ENCODE measurements at places on chromosomes 3 and 15. TPM values are rescaled to one million over a fixed set of nuclear protein-coding genes. Genes with fewer than 3 reads are reported as not detected.
A peak's percentile ranks its signal among the peaks of the same experiment; 100 is the strongest.

The LDHAL6B gene
- 119 TPM for polyA plus RNA-seq

The PLA2G4E gene
- 0.67 TPM for polyA plus RNA-seq

The CCNB2 gene
- 179 TPM for polyA plus RNA-seq

The PLAAT1 gene
- polyA plus RNA-seq, result 119 TPM

The MGLL gene
- polyA plus RNA-seq, result 26.0 TPM

The MST1 gene
- 73.4 TPM for polyA plus RNA-seq

The SLC25A20 gene
- 19.6 TPM for polyA plus RNA-seq

The SPINK8 gene
- not detected for polyA plus RNA-seq

The WDR93 gene
- 31.9 TPM for polyA plus RNA-seq

The CHRFAM7A gene
- polyA plus RNA-seq, result 9.3 TPM

The SAXO2 gene
- polyA plus RNA-seq, result 35.2 TPM

The TRIM69 gene
- 120 TPM for polyA plus RNA-seq

The CD276 gene
- 50.3 TPM for polyA plus RNA-seq

The GOLGA8Q gene
- 10.4 TPM for polyA plus RNA-seq

The ISLR2 gene
- polyA plus RNA-seq, result 26.1 TPM

The CCR3 gene
- not detected for polyA plus RNA-seq

DNA sequence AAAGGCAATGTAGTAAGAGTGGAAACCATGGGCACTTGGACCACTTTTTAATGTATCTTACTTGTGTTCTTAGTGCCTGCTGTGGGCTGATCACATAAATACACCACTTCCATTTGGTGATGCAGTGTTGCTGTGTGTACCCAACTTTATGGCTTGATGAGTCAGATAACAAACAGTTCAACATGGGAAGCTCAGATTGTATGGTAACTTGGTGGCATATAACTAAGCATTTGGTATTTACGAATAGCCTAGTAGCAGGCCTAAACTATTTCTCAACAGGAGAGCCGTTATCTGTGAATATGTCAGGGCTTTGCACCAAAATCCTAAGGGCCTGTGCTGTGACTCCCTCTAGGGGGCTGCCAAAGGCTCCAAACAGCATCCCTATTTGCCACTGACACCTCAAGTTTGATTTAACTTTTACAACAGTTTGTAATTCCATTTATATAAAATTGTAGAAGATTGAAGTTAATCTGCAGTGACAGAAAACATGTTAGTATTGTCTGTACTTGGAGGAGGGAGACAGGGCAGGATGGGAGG, 640.4 kb upstream of the CADM2 start:
- no peak for DNase-seq

DNA sequence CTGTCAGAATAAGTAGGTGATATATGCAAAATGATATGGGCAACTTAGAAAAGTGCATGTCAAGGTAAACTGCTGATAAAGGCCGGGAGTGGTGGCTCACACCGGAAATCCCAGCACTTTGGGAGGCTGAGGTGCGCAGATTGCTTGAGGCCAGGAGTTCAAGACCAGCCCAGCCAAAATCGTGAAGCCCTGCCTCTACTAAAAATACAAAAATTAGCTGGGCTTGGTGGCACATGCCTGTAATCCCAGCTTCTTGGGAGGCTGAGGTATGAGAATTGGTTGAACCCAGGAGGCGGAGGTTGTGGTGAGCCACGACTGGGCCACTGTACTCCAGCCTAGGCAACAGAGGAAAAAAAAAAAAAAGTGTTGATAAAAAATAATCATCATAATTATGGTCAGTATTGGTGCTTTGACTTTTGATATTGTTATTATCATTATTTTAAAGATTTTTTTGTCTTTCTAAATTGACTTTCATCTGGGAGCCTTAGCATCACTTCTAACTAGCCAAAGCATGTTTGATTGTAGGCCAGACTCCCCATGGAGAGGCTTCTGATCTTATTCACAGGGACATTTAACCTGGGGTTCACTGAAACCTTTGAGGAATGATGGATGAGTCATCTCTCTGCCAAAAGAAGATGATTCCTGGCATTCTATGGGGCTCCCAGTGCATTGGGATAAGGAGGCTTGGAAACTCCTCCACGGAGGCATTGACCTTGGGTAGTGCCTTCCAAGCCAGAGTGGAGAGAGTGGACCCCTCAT, 5.6 kb downstream of the ZBTB38 start:
- DNase-seq, result no peak

DNA sequence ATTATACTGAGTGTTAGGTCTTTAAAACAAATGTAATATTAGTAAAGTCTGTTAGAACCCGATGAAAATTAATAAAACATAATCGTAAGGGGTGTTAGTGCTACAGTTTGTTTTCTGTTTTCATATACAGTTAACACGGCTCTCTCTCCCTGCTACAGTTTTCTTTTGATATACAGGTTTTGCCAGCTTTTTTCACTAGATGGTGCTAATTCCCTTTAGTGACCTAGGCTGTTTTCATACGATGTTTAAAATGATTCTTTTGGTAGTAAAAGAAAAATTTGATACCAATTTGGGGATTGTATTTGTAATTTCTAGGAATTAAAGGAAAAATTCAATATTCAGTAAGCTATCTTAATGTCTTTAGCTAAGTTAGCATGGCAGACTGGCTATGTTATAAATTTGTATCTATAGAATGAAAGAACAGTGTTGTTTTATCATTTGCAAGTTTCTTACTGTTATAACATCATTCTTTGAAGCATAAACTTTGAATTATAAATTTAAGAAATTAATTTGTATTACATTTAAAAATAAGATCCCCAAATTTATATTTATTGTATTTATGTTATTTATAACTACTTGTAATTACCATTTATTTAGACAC, 11.5 kb downstream of the APH1B start:
- DNase-seq, result no peak

- no peak for DNase-seq
These were observed 189.7 kb upstream of the CBLB start for GRCh38 chr3:106058475-106058874.

DNA sequence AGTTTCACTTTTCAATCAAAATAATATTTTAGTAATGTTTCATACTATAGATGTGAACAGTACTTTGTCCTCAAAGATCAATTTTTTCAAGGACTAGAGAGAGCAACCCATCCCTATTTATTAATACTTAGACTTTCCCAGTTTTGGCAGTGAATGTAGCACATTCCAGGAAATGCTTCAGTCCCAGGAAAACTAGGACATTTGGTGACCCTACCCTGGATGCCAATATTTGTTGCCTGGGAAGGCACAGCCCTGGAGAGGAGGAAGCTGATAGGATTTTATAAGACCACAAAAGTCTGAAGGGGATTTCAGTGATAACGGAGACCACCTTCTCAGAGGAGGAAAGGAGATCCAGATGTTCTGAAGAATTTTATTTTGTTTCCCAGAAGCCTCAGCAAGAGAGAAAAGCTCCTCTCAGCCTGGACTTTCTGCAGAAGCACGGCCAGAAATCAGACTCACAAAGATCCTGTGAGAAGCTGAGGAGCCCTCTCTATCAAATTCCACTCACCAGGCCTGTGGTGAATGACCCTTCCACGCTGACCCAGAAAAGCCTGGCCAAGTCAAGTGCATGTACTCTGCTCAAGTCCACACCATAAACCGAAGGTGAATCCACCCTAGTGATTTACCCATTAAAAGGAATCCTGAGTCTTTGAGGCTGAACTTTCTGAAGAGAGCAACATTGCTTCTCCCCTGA, 87.7 kb upstream of the ABHD17C start:
- peak; percentile 27 for DNase-seq

- DNase-seq, result no peak
These were observed 25.1 kb downstream of the ACAA1 start for GRCh38 chr3:38111696-38112377.

GRCh38 chr3:184651904-184652303, 60.0 kb downstream of the MAGEF1 start:
- DNase-seq, result no peak

DNA sequence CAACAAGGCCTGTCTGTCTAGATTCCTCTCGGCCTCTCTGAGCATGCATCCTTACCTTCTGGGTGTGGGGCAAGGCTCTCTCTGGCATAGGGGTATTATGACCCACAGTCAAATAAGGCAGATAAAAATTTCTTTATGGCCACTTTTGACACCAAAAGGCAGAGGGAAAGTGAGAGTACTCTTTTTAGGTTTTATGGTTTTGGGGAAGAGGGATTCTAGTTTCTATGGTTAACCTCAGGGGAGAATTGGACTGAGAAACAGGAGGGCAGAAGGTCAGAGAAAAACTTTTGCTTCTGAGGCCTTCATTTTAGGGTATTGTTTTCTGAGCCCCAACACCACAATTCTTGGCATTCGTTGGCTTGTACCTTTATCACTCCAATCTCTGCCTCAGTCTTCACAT, 70.0 kb upstream of the CCDC54 start:
- DNase-seq, result no peak

- no peak for DNase-seq
These were observed 389.5 kb upstream of the WNT5A start for GRCh38 chr3:55876560-55876959.

GRCh38 chr3:45067941-45068340, 41.8 kb downstream of the CLEC3B start:
- DNase-seq, result no peak

GRCh38 chr3:73499787-73500186, 125.0 kb downstream of the PDZRN3 start:
- DNase-seq, result no peak

DNA sequence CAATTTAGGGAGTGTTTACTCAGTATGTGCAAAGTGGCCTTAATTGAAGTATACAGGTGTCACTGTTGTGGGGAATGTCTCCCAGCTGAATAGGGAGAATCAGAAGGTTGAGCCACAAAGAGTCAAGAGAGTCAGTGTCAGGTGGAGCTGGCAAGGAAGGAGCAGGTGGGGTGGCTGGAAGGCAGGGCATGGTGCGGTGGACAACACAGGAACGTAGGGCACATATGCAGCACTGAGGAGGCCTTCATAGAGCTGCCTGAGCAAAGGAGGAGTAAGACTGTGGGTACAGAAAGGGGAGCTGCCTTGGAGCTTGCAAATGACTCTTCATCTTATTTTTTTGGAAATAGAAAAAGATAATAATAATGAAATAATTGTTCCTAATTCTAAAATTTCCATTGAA, 20.0 kb downstream of the ARHGEF3 start:
- DNase-seq, result no peak

GRCh38 chr15:92074646-92075045, 221.1 kb downstream of the SLCO3A1 start:
- DNase-seq, result no peak

GRCh38 chr3:48413086-48413485, 16.8 kb downstream of the PLXNB1 start:
- DNase-seq, result no peak

- no peak for DNase-seq
These were observed 115.4 kb upstream of the PRICKLE2 start for GRCh38 chr3:64340641-64341101.

DNA sequence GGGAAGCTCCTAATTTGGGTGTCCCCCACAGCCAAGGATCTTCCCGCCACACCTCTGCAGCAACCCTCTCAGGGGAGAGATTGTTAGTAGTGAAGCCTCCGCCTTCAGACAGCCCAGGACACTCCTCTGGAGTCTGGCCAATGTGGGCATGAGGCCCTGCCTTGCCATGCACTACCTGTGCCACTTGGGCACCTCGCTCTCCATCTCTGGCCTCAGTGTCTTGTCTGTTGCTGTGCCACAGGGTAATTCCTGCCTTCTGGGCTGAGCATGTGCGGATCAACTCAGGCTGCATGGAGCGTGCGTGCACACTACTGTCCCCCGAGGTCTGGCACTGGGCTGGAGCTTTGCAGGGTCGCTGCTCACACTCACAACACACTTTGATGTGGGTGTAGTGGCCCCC, 7.9 kb upstream of the MESP1 start:
- no peak for DNase-seq

GRCh38 chr15:38671675-38672254, 107.2 kb upstream of the RASGRP1 start:
- DNase-seq, result no peak

DNA sequence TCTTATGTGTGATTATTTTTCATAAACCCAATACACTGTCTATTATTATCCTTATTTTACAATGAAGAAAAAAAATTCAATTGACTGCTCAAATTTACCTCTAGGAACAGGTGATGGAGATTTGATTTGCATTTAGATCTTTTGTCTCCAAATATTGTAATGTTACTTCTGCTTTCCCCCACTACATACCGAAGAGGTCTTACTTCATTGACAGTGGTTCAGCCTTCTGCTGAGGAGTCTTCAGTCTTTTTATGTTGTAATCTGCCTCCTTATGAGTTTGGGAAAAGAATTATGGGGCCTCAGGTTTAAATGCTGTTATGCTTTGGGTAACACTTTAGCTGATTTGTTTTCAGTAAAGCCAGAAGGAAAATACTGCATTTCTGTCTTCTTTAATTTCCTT, 199.5 kb downstream of the LPP start:
- DNase-seq, result no peak

DNA sequence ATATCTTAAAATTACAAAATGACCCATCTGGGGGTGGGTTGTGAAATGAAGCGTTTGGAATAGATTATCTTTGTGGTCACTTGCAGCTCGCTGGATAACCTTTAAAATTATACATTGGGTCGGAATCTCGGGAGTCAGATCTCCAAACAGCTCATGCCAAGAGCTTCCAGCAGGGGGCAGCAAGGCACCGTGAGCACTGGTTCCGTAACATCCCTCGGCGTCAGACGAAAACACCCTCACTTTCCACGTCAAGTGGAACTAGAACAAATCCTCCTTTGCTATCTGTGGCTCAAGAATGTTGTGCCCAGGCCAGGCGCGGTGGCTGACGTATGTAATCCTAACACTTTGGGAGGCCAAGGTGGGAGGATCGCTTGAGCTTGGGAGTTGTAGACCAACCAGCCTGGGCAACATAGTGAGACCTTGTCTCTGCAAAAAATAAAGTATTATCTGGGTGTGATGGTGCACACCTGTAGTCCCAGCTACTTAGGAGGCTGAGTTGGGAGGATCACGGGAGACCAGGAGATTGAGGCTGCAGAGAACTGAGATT, 31.1 kb downstream of the UMPS start:
- peak; percentile 94 for DNase-seq

- no peak for DNase-seq
These were observed 491.7 kb upstream of the AGTR1 start for GRCh38 chr3:148205977-148206376.

GRCh38 chr3:164897342-164897741, 181.0 kb downstream of the SI start:
- no peak for DNase-seq

GRCh38 chr3:3851621-3852323, 52.5 kb downstream of the LRRN1 start:
- no peak for DNase-seq

DNA sequence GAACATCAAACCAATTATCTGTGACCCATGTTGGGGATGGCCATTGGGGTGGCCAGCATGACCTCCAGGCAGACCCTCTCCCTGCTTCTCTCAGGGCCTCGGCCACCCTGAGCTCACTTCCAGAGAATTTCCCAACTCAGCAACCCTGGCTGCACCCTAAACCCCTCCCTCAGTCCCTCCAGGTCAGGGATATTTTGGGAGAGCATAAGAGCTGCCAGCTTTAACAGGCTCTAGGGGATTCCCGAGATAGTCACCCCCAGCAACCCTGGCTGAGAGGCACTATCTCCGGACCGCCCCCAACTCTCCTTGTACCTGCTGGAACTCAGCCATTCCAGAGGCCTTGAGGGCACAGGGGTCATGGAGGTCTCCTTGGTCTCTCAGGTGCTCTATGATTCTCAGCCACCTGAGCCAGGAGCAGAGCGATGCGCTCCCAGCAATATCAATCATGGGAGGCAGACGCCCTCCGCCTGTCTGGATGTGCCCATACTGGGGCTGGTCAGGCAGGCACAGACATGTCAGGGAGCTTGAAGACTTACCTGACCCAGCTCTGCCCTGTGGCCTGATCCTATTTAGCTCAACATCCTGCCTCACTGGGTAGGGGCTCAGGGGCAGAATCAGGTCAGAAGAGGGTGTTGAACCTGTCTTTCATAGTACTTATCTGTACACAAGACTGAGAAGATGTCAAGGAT, 34.9 kb upstream of the CILP start:
- DNase-seq, result no peak
